ENCODE measurements at places on chromosomes 7 and 10. TPM values are rescaled to one million over a fixed set of nuclear protein-coding genes. Genes with fewer than 3 reads are reported as not detected.

PPP2R2D gene
- polyA plus RNA-seq, result 45.0 TPM

CYP26A1 gene
- 1.2 TPM for polyA plus RNA-seq

SEMA3D gene
- polyA plus RNA-seq, result 2.1 TPM

ATRNL1 gene
- polyA plus RNA-seq, result 5.4 TPM

RBP3 gene
- not detected for polyA plus RNA-seq

PLXNA4 gene
- 15.6 TPM for polyA plus RNA-seq

PKD2L1 gene
- not detected for polyA plus RNA-seq

SYT15 gene
- polyA plus RNA-seq, result 0.76 TPM

AMPH gene
- polyA plus RNA-seq, result 1.4 TPM

EBLN1 gene
- not detected for polyA plus RNA-seq

SLC16A12 gene
- polyA plus RNA-seq, result 7.6 TPM

ABCB1 gene
- not detected for polyA plus RNA-seq

PDE6C gene
- polyA plus RNA-seq, result 0.12 TPM

ITIH5 gene
- 0.11 TPM for polyA plus RNA-seq

HYAL4 gene
- not detected for polyA plus RNA-seq

PTF1A gene
- polyA plus RNA-seq, result not detected

GARS1 gene
- polyA plus RNA-seq, result 77.0 TPM

MINDY4 gene
- polyA plus RNA-seq, result 4.1 TPM
